Small intestine (tissue), 16 donors: ENCODE measurements at places on chromosomes 4 and X. TPM values are rescaled to one million over a fixed set of nuclear protein-coding genes. Genes with fewer than 3 reads are reported as not detected.

GRCh38 chr4:111283066-111283677 lies 660.3 kb upstream of the PITX2 start:
- DNase-seq, result peak; percentile 59

GRCh38 chr4:38788317-38788716 lies 5.5 kb upstream of the TLR10 start:
- DNase-seq, result no peak

DNA sequence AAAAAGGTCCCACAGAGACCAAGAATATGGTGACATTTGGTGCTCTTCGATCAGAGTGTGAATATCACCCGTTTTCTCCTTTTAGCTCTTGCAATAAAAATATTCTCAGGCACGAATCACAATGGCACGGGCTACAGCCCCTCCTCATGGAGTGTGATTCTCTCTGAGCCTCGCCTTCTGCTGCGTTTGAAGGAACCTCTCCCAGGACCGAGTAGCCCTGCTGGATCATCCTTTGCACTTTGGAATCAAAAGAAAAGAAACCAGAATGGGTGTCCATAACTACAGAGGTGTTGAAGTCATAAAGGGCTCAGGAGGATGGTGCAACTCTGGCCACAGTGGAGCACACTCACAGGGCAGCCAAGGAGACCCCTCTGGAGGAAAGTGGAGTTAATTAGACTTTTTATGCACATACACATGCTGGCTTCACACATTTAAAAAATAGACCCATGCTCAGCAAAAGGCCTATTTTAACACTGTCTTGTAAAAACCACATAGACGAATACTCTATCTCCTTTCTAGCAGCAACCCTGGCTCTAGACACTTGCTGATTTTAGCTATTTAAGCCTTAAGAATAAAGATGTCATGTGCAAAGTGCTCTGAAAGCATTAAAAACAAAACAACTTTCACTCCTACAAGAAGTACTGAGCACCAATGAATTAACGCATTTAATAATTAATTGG lies 19.1 kb downstream of the MAML3 start:
- no peak for DNase-seq

GRCh38 chr4:53502094-53502493 lies 89.2 kb downstream of the LNX1 start:
- no peak for DNase-seq

- no peak for DNase-seq
These were observed 10.3 kb downstream of the PDHA2 start for GRCh38 chr4:95850161-95850560.

GRCh38 chr4:37999000-37999716 lies 39.0 kb downstream of the PTTG2 start:
- DNase-seq, result peak; percentile 31

DNA sequence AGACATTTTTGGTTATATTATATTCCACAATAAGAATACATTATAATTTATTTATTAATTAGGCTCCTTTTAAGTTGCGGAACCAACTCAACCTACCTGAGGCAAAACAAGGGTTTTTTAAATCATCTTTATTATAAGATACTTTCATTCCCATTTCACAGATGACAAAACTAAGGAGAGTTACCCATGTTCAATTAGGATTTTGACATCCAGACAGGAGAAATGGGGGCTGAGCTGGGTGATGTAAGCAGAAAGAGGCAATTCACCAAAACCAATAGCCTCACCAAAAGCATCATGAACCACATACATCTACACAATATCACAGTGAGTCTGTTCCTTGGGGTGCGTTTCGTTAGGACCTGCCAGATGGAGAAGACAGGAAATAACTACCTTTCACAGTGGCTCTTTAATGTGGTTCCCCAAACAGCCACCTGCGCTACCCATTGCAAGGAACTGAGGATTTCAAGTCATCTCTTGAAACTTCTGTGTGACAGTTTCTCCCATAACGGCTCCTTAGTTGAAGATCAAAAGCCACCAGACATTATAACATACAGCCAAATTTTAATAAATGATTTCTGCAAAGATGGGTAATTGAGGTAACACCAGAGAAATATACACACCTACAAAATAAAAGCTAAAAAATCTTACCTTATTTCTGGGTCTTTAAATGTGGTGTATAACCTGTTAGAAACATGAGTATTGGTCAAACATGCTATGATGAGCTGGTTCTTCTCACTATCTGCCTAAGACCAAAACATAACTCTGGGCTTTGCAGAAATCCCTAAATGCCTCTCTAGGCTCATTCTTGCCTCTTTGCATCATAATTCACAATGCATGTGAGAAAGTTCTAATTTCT lies 190.6 kb upstream of the LEF1 start:
- no peak for DNase-seq

GRCh38 chr4:81652069-81652478 lies 180.4 kb upstream of the RASGEF1B start:
- no peak for DNase-seq

DNA sequence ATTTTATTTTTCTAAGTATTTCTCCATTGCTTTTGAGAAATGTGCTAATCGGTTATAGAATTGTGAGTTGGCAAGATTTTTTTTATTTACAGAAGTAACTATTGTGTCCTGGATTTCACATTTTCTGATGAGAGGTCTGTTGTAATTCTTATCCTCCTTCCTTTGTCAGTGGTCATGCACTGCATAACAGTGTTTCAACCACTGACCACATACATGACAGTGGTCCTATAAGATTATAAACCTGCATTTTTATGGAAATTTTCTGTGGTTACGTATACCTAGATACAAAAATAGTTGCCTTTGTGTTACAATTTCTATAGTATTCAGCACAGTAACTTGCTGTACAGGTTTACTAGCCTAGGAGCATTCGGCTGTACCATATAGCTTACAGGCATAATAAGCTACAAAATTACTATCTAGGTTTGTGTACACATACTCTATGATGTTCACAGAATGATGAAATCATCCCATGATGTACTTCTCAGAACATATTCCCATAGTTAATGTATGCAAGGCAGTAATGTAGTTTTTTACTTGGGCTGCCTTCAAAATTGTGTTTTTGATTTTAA lies 47.8 kb downstream of the APELA start:
- DNase-seq, result no peak

- peak; percentile 17 for DNase-seq
These were observed 46.3 kb downstream of the APLN start for GRCh38 chrX:129608496-129608895.

- DNase-seq, result no peak
These were observed 634.0 kb upstream of the FTHL17 start for GRCh38 chrX:31705816-31706215.

GRCh38 chr4:85482010-85482738 lies 7.2 kb downstream of the ARHGAP24 start:
- no peak for DNase-seq

DNA sequence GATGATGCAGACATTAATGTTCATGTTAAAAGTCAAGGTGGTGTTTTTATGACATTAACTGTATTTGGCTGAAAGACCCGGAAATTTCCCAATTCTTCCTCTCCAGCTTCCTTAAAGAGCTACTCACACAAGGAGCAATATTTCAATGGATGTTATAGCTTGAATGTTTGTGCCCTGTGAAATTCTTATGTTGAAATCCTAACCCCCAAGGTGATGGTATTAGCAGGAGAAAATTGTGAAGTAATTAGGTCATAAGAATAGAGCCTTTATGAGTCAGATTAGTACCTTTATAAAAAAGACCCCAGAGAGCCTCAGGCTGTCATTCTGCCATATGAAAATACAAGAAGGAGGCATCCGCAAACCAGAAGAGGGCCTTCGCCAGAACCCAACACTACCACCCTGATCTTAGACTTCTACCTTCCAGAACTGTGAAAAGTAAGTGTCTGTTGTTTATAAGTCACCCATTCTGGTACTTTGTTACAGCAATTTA lies 3.6 kb downstream of the TLR1 start:
- no peak for DNase-seq

DNA sequence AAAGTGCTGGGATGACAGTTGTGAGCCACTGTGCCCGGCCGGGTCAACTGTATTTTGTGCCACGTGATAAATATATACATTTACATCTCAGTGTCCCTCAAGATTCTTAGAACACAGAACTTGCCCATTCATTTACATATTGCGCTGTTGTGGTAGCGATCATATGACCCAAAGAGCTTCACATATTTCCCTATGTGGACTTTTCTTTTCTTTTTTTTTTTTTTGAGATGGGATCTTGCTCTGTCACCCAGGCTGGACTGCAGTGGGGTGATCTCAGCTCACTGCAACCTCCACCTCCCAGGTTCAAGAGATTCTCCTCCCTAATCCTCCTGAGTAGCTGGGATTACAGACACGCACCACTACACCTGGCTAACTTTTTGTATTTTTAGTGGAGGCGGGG lies 180.7 kb downstream of the DHRSX start:
- DNase-seq, result no peak

DNA sequence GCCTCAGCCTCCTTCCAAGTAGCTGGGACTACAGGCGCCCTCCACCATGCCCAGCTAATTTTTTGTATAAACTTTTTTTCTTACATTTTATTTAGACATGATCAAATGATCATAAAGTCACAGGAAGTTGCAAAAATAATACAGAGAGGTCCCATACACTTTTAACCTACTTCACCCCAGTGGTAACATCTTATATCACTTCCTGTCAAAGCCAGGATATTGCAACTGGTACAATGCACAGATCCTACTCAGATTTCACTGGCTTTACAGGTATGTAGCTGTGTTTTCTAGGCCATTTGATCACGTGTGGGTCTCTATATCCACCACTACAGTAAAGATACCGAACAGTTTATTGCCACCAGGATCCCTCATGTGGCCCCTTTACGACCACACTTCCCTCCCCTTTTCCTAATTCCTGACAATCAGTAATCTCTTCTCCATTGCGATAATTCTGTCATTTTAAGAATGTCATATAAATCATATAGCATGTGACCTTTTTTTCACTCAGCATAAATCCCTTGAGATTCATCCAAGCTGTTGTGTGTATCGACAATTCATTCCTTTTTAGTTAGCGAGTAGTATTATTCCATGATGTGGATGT lies 18.0 kb downstream of the RPS6KA3 start:
- no peak for DNase-seq

DNA sequence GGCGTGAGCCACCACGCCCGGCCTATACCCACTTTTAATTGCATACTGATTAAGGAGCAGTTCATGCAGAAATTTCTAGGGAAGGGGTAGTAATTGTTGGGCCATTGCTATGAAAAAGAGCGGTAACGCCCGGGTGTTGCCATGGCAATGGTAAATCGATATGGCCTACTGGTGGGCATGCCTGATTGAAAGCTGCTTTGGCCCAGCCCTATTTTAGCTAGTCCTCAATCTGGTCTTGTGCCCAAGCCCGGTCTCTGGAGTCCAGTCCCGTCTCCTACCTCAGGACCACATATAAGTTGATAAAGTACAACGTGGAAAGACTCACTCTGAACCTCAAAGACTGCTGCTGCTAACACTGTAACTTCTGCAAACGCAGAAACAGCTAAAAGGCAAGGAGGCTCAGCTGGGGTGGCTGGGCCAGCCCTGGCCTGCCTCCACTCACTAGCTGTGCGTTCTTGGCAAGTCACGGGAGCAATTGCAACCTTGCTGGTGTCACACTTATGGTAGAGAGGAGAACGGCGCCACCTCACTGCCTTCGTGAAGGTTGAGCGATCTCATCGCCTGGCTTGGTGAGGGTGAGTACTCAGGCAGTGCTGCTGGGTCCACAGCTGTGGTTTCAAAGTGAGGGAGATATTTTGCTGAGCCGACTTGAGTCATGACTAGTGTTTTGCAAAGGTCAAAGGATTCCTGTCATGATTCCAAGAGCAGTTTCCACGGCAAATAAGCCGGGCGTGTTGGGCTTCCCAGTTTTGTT lies 57.0 kb upstream of the GRPEL1 start:
- peak; percentile 18 for DNase-seq

GRCh38 chrX:44218465-44218864 lies 125.0 kb downstream of the EFHC2 start:
- DNase-seq, result peak; percentile 37

- no peak for DNase-seq
These were observed 524.7 kb upstream of the SMIM31 start for GRCh38 chr4:164229255-164229654.

GRCh38 chr4:128386761-128387599 lies 99.4 kb upstream of the PGRMC2 start:
- peak; percentile 15 for DNase-seq

DNA sequence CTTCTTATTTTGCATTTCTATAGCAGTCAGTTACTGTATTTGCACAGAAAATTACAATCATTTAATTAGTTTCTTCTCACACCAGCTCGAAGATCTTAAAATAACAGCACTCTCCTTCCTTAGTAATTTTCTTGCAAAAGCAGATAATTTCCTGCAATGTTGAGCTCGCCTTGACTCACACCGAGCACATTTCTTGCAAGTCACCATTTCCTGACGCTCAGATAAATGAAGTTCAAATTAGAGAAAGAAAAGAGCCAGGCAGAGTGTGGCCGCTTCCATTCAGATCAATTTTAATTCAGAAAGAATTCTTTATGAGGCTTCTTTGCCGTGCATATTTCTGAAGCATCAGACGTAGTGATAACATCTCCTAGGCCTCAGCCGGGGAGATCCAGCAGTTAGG lies 10.1 kb downstream of the SORCS2 start:
- no peak for DNase-seq

GRCh38 chr4:3469386-3470243 lies 6.5 kb downstream of the DOK7 start:
- DNase-seq, result no peak

DNA sequence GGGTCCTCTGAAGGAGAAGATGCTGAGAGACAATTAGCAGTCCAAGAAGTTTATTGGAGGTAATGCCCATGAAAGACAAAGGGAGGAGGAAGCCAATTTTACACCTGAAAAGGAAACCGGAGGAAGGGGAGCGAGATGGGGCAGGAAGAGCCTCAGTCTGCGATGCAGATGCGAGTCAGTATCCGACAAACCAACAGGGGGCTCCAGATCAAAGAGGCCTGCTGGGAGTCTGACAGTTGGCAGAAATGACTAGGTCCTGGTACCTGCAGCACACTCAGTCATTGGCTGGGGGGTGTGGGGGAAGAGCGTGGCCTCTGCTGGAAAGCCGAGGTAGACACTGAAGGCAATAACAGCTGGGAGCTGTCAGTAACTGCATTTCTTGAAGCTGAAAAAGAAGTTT lies 231.1 kb upstream of the CENPE start:
- DNase-seq, result no peak

- DNase-seq, result no peak
These were observed 267.9 kb downstream of the AFF2 start for GRCh38 chrX:148768296-148768695.

Gene MAGEA4
- not detected for polyA plus RNA-seq

Gene ARHGAP36
- polyA plus RNA-seq, result not detected

Gene OTUD5
- polyA plus RNA-seq, result 37.0 TPM

Gene EGF
- 0.48 TPM for polyA plus RNA-seq

Gene NDUFC1
- polyA plus RNA-seq, result 125 TPM

Gene SMR3A
- not detected for polyA plus RNA-seq

Gene CFAP47
- polyA plus RNA-seq, result 0.07 TPM

Gene C4orf51
- polyA plus RNA-seq, result not detected

Gene NSUN7
- polyA plus RNA-seq, result 1.1 TPM

Gene AKAP4
- 0.16 TPM for polyA plus RNA-seq

Gene DHX15
- 47.6 TPM for polyA plus RNA-seq

Gene IQSEC2
- 32.7 TPM for polyA plus RNA-seq

Gene ABCG2
- 6.5 TPM for polyA plus RNA-seq

Gene TAF9B
- polyA plus RNA-seq, result 1.6 TPM

Gene RBM47
- polyA plus RNA-seq, result 111 TPM

Gene GLRA3
- not detected for polyA plus RNA-seq

Gene PROM1
- 8.4 TPM for polyA plus RNA-seq

Gene GAGE2A
- polyA plus RNA-seq, result not detected

Gene NLGN4X
- not detected for polyA plus RNA-seq

Gene SPINK2
- polyA plus RNA-seq, result not detected
